Spinal cord (tissue), 10 donors: ENCODE measurements at places on chromosomes 5 and 9. TPM values are rescaled to one million over a fixed set of nuclear protein-coding genes. Genes with fewer than 3 reads are reported as not detected.

DNA sequence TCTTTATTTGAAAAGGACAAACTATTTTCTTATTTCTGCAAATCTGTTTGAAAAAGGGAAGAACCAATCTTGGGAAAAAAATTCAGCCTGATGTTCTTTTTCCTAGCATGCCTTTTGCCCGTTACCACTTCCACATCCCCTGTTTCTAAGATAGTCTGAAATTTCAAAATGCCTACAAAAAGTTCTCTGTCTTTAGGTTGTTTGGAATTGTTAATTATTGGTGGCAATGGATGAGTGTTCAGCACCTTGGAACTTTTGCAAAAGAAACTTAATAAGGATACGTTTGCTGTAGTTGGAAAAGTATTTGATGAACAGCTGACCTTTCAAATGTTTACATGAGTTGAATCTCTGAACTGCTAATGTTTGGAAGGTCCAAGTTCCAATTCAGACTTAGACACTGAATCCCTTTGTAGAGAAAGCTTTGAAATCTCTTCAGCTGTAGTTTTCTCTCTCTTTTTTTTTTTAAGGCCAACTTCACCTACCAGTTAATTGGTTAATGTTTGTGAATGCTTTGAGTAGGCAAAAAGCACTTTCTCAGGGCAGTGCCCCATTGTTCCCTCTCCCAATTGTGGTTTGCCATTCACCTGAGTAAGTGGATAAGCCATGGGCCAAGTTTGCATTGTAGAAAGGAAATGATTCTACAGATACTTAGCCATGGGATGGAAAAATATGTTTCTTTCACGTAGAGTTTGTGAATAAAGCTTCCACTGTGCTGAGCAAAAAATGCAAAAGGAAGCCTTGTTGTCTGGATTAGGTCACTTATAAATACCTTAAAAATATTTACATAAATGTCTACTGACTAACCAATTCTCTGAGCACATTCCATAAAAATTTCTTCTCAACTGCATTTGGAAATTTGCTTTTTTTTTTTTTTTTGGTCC is 156.4 kb upstream of the ELL2 start:
- DNase-seq, result no peak

Gene SHOC1
- total RNA-seq, result not detected

GRCh38 chr9:16133032-16133431 is 580.2 kb downstream of the CCDC171 start:
- no peak for DNase-seq

GRCh38 chr9:95678759-95679158 is 162.0 kb upstream of the PTCH1 start:
- no peak for DNase-seq

Gene PLAC8L1
- 0.39 TPM for total RNA-seq

DNA sequence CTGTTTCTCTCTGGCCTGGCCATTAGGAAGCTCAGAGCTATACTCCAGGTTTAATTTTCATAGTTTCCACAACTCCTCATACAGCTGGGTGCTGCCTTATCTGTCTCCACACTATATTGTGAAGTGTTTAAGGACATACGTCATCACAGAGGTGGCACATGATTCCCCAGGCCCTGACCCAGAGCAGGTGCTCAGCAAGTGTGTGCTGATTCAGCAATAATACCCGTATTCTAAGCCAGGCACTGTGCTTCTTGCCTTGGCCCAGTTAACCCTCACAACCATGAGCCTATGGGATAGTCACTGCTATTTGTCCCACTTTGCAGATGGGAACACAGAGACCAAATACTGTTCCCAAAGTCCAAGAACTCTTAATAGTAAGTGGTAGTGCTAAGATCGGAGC is 93.5 kb upstream of the SMIM23 start:
- DNase-seq, result no peak

DNA sequence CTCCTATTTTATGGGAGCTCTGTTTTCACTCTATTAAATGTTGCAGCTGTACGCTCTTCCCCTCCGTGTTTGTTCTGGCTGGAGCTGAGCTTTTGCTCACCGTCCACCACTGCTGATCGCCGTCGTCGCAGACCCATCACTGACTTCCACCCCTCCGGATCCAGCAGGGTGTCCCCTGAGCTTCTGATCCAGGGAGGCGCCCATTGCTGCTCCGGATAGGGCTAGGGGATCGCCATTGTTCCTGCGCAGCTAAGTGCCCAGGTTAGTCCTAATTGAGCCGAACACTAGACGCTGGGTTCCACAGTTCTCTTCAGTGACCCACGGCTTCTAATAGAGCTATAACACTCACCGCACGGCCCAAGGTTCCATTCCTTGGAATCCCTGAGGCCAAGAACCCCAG is 96.2 kb upstream of the PRDM9 start:
- DNase-seq, result no peak

Gene OSMR
- 13.7 TPM for total RNA-seq

GRCh38 chr5:163366757-163367156 is 70.6 kb upstream of the CCNG1 start:
- no peak for DNase-seq

Gene SLC46A2
- 0.30 TPM for total RNA-seq

- DNase-seq, result no peak
Observed at GRCh38 chr5:142402752-142403318, 78.0 kb upstream of the SPRY4 start.

GRCh38 chr9:70802206-70802605 is 319.2 kb downstream of the TRPM3 start:
- DNase-seq, result no peak

- no peak for DNase-seq
Observed at GRCh38 chr9:91886414-91887076, 63.5 kb downstream of the ROR2 start.

- DNase-seq, result no peak
Observed at GRCh38 chr5:148687871-148688270, 33.5 kb upstream of the HTR4 start.

- DNase-seq, result no peak
Observed at GRCh38 chr5:39941416-39941815, 516.6 kb upstream of the DAB2 start.

Gene SPATA31A3
- not detected for total RNA-seq

- no peak for DNase-seq
Observed at GRCh38 chr9:86600977-86601376, 246.8 kb upstream of the TUT7 start.

DNA sequence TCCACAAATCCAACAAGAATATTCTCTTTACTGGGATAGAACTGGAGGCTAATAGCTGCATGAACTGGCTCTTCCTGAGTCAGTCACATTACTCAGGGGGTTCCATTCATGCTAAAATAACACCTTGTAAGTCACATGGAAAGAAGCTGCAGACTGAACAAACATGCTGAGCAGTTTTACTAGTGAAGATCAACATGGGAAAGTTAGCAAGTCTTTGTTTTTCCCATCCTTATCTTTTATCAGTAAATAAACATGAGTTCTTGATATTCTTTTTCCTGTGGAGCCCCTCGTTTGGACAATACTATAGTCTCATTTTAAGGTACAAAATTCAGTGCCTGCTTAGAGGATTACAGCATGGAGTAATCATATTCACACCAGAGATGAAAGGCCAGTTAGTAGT is 43.7 kb upstream of the TEK start:
- DNase-seq, result no peak

GRCh38 chr9:570187-570586 is 271.3 kb upstream of the DMRT1 start:
- no peak for DNase-seq
